ENCODE measurements at places on chromosomes 5 and 9. TPM values are rescaled to one million over a fixed set of nuclear protein-coding genes. Genes with fewer than 3 reads are reported as not detected.

The CCDC183 gene
- 3.7 TPM for total RNA-seq

The STPG3 gene
- total RNA-seq, result 0.38 TPM

The PRLR gene
- total RNA-seq, result 3.2 TPM

The COL15A1 gene
- total RNA-seq, result 8.0 TPM

The TYRP1 gene
- total RNA-seq, result 5.8 TPM

The PCDHB16 gene
- 2.6 TPM for total RNA-seq

The PCDHB13 gene
- 2.9 TPM for total RNA-seq

The ARHGEF37 gene
- 13.5 TPM for total RNA-seq

The NOP16 gene
- total RNA-seq, result 11.8 TPM

The FNBP1 gene
- 61.1 TPM for total RNA-seq

The EIF4E1B gene
- not detected for total RNA-seq

The ASS1 gene
- total RNA-seq, result 75.2 TPM

The FOXE1 gene
- total RNA-seq, result not detected

The CXXC5 gene
- total RNA-seq, result 27.3 TPM

The PGM5 gene
- total RNA-seq, result 26.3 TPM

The PAX5 gene
- total RNA-seq, result 0.18 TPM

The TMEM141 gene
- 57.2 TPM for total RNA-seq

The CCDC192 gene
- total RNA-seq, result not detected

The ARHGAP26 gene
- total RNA-seq, result 42.1 TPM

The SVEP1 gene
- 55.9 TPM for total RNA-seq

The CEMIP2 gene
- total RNA-seq, result 152 TPM

The GLRA1 gene
- not detected for total RNA-seq

The C9 gene
- 0.27 TPM for total RNA-seq

The PDLIM4 gene
- 6.7 TPM for total RNA-seq

The STING1 gene
- 120 TPM for total RNA-seq

The DNAH5 gene
- 13.8 TPM for total RNA-seq

The WDR38 gene
- 6.6 TPM for total RNA-seq

The TRIM14 gene
- total RNA-seq, result 82.5 TPM

The DOCK8 gene
- total RNA-seq, result 112 TPM

The TSSK1B gene
- not detected for total RNA-seq
